Hematopoietic multipotent progenitor cell treated with erythropoietin and hydrocortisone succinate and interleukin-3 and kit ligand, for 6 days (in vitro differentiated cells): ENCODE measurements at places on chromosomes 16 and 17.

DNA sequence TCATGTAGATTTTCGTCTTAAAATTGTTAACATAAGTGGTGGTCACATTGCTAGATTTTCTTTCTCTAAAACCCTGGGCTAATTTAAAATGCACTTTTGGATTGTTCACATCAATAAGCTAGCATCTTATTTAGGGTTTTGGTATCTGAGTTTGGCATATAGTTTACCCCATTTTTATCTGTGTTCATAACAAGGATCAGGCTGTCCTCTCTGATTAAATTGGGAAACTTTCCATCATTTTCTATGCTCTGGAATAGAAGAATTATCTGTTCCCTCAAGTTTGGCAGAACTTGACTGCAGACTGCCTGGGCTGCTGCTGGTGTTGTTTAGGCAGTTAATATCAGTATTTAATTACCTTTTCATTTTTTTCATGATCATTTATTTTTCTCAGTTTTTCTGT, 1.8 kb downstream of the SPECC1 start:
- peak; percentile 59 for DNase-seq

DNA sequence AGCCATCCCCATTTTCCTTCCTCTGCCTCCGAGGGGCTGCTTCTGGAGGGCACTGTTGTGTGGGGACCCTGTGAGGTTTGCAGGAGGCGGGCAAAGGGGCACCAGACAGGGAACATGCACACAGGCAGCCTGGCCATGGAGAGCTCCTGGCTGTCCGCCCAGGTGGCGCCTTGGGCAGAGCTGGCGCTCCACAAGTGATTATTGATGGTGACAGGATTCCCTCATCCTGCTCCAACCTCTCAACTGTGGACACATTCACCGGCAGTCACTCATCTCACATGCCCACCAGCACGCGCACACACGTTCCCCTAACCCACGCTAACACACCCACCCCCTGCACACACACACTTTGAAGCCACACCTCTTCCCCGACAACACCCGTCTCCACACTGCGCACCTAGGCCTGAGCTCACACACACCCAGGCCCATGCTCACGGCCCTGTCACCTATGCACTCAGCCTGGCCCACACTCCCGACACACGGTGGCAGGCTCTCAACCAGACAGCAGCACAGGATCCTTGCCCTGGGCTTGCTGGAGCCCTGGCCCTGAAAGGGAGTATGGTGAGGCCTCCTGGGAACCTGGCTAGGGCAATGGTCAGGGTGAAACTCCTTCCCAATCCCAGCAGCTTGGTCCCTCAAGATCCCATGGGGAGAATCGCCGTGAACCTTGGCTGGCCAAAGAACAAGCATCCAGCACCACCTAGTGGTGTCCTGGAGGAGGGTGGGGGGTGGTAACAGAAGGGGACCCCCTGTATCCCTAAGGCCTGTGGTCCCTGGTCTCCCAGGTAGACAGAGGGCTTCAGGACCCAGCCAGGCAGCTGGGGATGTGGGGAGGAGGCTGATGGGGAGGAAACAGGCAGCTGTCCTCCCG, 3.6 kb downstream of the PNMT start:
- DNase-seq, result peak; percentile 73

DNA sequence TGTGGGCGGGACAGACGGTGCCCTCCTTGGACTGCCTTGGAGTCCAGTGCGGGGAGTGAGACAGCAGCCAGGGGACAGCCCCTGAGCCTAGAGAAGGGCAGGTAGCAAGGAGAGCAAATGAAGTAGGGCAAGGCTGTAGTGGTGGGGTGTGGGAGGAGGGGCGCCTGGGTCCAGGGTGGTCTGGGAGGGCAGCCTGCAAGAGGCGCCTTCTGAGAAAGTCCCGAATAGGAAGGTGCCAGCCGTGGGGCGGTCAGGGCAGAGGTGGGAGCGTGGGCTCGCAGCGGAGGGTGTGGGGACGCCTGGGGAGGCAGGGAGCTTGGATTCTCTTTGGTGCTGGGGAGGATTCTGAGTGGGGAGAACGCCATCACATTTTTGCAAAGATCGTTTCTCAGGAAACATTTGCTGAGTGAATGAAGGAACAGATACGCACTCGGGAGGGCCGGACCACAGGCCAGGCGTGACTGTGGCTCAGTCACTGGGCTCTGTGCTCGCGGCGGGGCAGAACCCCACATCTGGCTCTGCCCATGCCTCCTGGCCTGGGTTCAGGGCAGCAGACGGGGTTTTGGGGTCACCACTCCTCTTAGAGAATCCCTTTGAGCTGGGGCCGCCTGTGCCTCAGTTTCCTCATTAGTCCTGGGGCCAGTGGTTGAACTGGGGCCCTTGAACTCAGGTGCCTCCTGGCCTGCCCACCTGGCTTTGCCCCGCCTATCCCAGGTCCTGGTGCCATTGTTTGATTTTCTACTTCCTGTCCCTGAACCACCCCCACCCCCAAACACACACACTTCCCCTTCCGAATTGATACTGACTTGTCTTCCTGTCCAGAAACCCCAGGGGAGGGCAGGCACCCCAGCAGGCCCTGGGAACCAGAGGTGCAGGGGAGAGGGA, 4.2 kb downstream of the SNN start:
- DNase-seq, result no peak

GRCh38 chr17:40032322-40033320, 17.4 kb downstream of the CSF3 start:
- no peak for DNase-seq

GRCh38 chr17:38800237-38800760, 943 bp upstream of the PIP4K2B start:
- DNase-seq, result no peak

DNA sequence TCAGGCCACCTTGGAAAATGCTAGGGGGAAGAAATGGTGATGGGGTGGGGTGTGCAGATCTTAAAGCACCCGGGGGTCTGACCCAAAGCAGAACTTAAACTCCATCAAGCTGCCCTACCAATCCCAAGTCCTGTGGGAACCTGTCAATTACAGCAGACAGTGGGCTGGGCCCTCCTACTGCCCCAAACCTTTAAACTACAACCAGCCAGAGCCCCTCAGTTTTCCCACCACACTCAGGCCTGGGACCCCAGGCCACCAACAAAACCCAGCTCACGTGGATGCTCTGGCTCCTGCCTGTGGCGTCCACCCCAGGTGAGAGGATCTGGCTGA, 2.7 kb downstream of the MYO18A start:
- no peak for DNase-seq

GRCh38 chr16:73771196-73772064, 525.2 kb upstream of the PSMD7 start:
- no peak for DNase-seq

DNA sequence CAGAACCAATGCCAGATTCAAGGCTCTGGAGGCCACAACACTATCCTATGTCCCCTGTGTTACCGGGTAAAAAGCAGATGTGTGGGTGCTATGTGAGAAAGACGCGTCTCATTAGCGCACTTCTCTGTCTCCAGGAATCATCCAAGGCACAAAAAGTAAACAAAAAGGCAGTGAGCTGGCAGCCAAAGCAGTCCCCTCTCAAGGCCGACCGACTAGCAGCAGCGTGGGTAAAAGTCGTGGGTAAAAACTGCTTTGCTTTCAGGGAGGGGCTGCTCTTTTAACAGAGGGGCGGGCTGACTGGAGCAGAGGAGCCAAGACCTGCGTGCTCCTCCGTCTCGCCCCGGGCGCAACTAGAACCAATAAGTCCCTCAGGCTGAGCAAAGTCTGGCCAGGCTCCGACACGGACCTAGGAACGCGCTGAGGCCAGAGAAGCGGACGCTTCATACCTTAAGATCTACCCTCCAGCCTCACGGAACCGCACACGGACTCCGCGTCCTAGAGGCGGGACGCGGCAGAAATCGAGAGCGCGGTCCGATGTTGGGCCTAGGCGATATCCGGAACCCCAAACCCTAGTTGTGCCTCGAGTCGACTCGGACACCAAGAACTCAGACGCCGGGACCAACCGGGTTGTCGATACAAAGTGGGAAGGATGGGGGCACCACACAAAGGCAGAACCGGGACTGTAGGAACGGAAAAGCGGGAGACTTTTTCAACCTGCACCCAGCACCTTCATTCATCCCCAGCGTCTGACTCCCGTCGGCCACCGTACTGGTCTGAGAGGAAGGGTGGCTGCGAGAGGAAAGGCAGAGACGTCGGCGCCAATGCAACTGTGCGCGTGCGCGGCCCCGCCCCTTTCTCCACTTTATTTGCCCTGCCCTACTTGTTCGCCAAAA, at the start of gene INTS2:
Gene INTS2, minus strand, starts transcription at position 775 of the 893 bp plus-strand sequence. CDS start 1,338 bp downstream, outside the sequence.
- DNase-seq, result peak; percentile 97
